ENCODE measurements at places on chromosomes 6 and 20. TPM values are rescaled to one million over a fixed set of nuclear protein-coding genes. Genes with fewer than 3 reads are reported as not detected.

The HLA-C gene
- 18.4 TPM for polyA plus RNA-seq

The RCAN2 gene
- 111 TPM for polyA plus RNA-seq

The TMEM242 gene
- 119 TPM for polyA plus RNA-seq

The CST2 gene
- not detected for polyA plus RNA-seq

The HLA-DQA1 gene
- not detected for polyA plus RNA-seq

The SAMD5 gene
- 0.62 TPM for polyA plus RNA-seq

The IPCEF1 gene
- 0.80 TPM for polyA plus RNA-seq

The DDX39B gene
- 76.0 TPM for polyA plus RNA-seq

The CMTR1 gene
- 5.3 TPM for polyA plus RNA-seq

Data from Purkinje cell (primary cell).